ENCODE measurements at places on chromosomes 6 and 20.

DNA sequence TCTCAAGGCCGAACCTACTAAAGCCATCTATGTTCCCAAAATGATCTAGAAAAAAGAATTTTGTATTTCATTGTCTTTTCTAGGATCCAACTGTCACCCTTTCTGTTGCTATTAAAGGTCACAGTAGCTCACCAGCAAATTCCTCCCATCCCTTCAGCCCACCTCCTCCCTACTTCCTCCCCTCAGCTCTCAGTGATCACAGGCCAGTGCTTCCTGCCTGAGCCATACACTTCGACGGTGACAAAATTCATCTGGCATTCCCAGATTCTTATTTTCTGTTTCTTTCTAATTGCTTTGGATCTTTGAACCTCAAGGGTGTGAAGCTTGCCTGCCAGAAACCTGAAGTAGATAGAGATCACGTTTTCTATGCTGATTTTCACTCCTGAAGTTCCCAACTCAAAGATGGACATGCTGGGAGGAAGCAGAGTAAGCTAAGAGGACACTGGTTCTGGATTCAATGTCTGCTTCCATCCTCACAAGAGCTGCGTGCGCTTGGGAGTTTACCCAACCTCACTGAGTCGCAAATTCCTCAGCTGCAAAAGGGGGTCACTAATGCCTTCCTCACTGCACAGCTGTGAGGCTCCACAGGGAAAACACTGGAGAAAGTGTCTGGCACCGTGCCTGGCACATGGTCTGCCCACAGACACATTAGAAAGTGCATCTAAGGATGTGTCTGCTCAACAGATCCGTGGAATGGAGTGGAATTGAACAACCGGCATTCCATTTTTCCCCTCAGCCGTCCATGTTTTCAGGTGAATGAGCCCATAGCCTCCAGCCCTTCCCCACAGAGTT, 34.5 kb downstream of the MDGA1 start:
- no peak for DNase-seq

- DNase-seq = no peak
These were observed 140.5 kb upstream of the CDYL start for GRCh38 chr6:4635666-4636065.

DNA sequence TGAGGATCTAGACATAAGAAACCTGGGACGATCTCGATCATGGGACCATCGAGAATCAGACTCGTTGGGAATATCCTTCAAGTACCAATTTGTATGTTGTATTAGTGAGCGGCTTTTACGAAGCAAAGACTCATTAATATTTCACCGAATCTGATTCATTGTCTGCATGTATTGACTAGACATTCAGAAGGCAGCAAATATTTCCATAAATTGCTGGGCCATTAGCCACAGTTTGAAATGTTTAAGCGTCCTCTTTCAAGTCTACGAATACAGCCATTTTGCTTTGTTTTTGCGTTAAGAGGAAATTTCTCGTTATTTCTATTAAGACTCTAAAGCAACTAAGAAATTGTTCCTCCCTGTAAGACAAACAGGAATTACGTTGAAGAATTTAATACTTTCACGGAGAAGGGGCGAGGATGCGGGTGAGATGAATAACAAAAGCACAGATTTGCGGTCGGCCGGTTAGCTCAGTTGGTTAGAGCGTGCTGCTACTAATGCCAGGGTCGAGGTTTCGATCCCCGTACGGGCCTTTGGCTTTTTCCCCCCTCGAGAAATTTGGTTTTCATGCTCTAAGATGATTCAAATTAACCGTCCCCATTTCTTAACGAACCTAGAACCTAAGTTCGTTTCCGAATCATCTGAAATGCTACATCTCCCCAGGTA, 18.5 kb downstream of the POM121L2 start:
- peak; percentile 17 for DNase-seq

DNA sequence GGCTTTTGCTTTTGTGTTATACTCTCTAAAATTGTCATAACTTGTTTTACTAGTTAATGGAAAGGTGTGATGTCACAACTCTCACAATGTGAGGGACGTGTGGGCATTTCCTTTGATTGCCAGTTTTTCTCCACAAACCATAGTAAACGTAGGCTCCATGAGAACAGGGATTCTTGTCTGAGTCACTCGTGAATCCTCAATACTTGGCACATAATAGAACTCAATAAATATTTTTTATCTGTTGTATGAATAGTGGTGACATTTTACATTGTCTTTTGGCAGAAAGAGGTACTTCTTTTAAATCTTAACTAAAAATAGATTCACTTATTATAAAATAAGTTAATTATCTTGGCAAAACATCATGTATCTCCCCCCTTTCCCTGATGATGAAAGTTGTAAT, 69.0 kb upstream of the CNKSR3 start:
- no peak for DNase-seq

DNA sequence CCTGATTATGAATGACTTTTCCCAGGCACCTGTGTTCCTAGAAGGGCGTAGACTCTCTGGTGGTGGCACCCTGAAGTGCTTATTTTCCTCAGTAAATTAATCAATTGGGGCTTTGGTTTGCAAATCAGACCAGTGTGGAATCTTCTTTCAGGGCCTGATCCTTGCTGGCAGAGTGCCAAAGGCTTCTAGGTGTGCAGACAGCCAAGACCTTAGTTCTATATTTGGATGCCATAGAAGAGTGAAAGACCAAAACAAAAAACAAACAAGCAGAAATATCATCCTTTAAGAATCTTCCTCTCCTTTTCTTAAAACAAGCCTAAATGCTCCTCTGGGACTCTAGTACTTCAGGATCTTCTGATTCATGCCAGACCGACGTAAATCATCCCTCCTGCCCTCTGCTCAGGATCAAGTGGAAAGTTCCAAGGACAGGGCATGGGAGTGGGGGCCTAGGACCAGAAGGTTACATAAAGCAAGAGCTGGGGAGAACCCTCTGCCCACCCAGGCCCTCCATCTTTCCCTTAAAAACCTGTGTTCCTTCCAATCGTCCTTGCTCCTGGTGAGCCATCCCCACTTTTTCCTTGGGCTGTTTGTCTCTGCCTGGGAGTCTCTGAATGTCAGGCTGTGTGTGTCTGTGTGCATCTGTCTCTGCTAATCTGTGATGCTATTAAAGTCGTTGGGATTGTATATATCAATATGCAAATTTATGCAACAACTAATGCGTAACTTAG, 70.5 kb upstream of the MYLIP start:
- DNase-seq = no peak

DNA sequence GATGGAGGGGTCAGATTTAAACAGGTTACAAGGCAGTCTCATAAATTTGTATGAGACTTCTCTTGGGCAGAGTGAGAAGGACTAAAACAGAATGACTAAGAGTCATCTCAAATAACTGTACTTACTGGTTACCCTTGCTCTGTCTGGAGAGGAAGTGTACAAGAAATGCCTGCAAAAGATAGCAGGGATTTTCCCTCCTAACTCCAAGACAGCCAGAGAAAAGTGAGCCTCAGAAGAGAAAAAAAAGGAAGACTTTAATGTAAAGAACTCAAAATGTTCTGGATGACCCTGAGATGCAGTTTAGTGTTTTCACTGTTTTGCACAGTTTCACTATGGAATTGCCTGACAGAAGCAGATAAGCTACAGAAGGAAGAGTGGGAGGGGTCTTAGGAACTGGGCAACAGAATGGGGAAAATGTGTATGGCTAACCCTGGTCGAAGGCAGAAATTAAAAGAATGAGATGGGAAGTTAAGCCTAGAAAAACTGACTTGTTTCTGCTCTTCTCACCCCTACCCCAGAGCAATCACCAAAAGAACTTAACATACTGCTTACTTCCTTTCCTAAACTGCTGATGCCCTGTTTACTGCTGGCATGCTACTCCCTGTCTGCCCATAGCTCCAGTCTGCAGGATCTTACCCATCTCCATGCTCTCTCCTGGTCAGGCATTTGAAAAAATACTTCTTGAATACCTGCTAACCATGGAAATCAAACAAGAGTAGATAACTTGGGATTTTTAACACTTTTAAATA, 98.1 kb upstream of the MARCKS start:
- no peak for DNase-seq

DNA sequence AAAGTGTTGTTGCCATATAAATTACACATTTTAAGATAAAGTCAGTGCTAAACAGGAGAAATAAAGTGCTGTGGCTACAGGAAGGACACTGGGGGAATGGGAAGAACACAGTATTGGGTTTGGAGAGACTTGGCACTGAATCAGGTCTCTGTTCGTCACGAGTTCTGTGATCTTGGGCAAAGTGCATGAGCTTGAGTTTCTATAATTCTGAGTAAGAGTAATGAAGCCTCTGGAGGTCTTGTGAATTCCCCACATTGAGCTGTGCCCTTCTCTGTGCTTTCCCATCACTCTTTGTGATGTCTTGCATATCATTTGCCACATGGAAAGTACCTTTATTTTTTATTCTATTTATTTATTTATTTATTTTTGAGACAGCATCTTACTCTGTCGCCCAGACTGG, 16.8 kb upstream of the EEF1A1 start:
- no peak for DNase-seq

- no peak for DNase-seq
These were observed 345.4 kb downstream of the CD109 start for GRCh38 chr6:74041420-74041819.

DNA sequence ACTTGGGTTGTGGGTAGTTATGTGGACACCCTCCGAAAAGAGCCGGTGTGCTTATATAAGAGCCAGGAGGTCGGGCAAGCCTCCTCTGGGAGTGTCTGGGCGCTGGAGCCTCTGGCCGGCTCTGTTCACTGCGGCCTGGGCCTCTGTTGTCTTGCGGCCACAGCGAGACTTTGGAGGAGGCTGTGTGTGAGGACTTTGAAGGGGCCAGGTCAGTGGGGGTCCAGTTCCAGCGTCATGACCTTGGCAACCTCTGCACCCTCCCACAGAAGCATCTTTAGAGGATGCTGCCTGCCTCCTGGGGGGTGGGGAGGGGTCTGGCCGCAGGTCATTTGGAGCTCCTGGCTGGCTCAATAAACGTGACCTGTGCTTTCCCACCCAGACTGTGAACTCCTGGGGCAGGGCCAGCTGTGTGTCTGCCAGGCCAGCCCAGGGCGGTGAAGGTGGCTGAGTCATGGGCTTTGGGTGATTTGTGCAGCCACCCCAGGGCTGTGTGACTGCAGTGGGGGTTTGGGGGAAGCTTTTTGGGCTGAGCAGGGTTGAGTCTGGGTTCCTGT, 1.2 kb downstream of the TCEA2 start:
- no peak for DNase-seq

DNA sequence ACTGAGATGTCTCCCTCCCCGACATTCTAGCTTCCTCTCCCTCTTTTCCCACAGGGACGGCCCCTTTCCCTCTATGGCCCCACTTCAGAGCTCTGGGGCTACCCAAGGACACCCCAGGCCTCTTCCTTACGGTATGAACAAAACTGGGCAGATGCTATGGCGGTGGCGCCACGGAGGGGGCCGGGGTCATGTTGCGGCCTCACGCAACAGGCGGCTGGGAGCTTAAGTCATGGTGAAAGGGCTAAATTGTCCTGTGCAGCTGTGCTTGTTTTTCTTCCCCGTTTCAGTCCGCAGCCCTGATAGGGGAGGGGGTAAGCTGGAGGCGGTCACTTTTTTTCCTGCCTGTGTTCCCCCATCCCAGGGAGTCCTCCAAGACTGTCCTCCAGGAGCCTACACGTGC, 17.6 kb upstream of the KIAA1755 start:
- peak; percentile 99 for DNase-seq

DNA sequence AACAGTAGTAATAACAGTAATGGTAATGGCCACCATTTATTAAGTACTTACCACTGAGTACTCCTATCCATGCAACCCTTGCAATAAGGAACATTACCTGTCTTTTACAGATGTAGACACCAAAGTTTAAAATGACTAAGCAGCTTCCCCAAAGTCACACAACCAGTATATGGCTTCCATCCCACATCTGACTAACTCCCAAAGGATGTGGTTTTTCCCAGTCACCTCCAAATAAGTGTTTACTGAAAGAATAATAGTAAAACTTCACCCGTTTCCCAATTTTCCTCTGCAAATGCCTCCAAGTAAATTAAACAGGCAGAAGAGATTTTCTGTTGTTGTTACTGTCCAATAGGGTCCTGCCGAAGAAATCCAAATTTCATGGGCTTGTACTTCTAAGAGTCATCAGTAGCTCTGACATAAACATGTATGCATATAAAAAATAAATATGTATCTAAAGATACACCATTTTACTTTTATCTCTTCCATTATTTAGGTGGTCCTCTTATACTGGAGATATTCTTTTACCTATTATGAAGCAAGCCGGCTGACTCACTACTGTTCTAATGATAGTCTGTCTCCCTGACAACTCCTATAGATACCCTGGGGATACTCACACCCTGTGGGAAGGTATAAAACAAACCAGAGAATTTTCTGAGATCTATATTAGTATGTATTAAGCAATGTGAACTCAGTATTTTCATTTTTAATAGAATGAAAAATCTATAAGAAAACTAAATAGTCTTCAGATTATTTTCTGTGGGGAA, 77.9 kb upstream of the ID4 start:
- DNase-seq = no peak

DNA sequence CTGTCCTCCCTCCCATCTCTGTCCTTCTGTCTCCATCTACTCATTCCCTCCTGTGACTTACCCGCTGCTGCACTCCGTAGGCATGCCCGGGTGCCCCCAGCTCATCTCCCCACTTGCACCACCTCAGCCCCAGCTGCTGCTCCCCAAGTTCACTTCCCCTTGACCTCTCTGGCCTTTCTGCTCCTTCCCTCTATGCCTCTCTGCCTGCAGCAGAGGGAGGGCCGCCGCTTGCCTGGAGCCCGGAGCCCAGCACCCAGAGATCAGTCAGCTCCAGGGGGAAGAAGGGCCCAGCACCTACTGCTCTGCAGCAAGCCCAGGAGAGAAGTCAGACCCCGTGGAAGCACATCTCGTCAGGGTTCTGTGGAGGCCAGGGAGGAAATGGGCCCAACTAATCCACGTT, 97.4 kb downstream of the LRFN2 start:
- DNase-seq = no peak

DNA sequence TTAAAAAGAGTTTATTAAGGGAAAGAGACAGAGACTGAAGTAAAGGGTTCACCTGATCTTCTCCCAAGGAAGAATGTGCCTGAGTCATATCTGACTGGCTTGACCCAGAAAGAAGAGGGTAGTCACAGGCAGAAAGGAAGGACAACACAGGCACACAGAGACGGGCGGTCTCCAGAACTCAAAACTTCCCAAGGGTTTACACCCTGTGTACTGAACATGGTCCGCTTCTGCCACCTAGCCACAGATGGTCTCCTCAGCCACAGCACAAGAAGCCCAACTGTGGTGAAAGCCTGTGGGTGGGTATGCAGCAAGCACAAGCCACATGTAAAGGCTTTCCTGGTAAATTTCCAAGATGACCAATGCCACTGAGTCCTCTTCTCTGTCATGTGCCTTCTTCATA, 17.2 kb downstream of the UNC5CL start:
- DNase-seq = no peak
